Sigmoid colon (tissue), 7 donors: ENCODE measurements at places on chromosomes 3 and 15. TPM values are rescaled to one million over a fixed set of nuclear protein-coding genes. Genes with fewer than 3 reads are reported as not detected.

DNA sequence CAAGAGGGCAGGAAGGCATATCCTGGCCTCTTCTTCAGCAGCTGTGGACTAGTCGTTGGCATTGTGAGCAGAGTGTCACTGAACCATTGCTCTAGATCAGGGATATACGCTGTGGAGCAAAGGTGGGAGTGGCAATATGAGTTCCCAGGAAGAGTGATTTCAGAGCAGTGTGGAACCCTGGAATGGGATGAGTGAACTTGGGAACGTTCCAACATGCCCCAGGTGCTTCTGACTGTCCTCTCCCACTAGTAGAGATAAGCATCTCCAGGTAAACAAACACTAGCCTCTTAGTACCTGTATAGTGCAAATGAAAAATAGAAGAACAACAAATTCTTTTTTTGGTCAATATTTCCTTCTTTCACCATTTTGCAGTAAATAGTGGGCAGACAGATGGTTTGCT, 123.6 kb upstream of the VEPH1 start:
- H3K4me3 ChIP-seq = no peak overlapping the region
- H3K4me1 ChIP-seq = no peaks in the 10 kb centered on the region
- H3K27ac ChIP-seq = no peak overlapping the region
- H3K27me3 ChIP-seq = peaks cover 7% of the 10 kb centered on the region
- no peak for DNase-seq
- no peaks in the 10 kb centered on the region for H3K36me3 ChIP-seq

DNA sequence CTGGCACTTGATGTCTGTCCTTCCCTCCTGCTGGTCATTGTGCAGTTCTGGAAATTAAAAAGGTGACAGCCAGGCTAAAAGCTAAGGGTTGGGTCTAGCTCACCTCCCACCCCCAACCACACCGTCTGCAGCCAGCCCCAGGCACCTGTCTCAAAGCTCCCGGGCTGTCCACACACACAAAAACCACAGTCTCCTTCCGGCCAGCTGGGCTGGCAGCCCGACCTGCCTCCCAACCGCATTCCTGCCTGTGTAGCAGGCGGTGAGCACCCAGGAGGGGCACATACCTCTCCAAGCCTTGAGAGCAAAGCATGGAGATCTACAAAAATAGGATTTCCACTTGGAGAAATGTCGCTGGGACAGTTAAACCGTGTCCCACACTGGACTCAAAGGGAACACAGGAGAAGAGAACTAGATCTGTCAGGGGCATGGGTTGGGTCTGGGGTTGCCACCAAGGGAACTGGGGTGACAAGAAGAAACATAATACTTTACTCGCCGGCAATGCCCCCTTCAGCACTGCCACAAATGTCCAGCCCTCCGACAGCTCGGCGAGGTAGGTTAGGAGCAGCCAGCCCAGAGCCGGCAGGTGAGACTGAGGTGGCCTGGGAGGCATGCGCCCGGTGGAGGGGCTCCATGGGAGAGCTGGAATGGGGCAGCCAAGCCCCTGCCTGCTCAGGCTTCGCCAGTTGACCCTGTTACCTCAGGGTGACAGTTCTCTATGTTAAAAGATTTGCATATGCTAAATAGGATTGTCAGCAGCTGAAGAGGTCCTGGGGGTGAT, 52.2 kb downstream of the EXOG start:
- H3K27me3 ChIP-seq = no peaks in the 10 kb centered on the region
- H3K27ac ChIP-seq = no peak overlapping the region
- DNase-seq = no peak
- no peak overlapping the region for H3K4me3 ChIP-seq
- H3K4me1 ChIP-seq = no peaks in the 10 kb centered on the region

GRCh38 chr15:48532946-48533345, 112.6 kb downstream of the FBN1 start:
- H3K4me3 ChIP-seq = no peak overlapping the region
- no peaks in the 10 kb centered on the region for H3K27me3 ChIP-seq
- no peak overlapping the region for H3K27ac ChIP-seq
- no peak for DNase-seq
- no peaks in the 10 kb centered on the region for H3K36me3 ChIP-seq

GRCh38 chr3:65265511-65265910, 577.7 kb upstream of the ADAMTS9 start:
- H3K36me3 ChIP-seq = no peaks in the 10 kb centered on the region
- no peak overlapping the region for H3K27ac ChIP-seq
- peaks cover 7% of the 10 kb centered on the region for H3K4me1 ChIP-seq
- no peaks in the 10 kb centered on the region for H3K27me3 ChIP-seq
- DNase-seq = no peak
- H3K4me3 ChIP-seq = no peak overlapping the region

DNA sequence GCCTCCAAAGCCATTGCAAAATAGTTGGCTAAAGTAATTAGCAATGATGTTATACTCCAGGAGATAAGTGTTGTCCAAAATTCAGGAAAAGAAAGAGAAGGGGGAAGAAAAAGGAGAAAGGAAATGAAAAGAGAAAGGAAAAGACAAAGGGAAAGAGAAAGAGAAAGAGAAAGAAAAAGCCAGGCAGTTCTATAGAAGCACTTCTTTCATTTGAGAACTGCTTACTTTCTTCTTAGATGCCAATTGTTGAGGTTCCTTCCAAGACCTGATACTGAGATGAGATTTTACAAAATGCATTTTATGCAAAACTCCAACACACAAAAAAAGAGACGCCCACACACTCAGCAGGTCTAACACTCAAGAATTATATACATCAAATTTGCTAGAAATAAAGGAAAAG, 298.4 kb downstream of the KCNH8 start:
- H3K4me1 ChIP-seq = no peaks in the 10 kb centered on the region
- DNase-seq = no peak
- H3K36me3 ChIP-seq = no peaks in the 10 kb centered on the region

DNA sequence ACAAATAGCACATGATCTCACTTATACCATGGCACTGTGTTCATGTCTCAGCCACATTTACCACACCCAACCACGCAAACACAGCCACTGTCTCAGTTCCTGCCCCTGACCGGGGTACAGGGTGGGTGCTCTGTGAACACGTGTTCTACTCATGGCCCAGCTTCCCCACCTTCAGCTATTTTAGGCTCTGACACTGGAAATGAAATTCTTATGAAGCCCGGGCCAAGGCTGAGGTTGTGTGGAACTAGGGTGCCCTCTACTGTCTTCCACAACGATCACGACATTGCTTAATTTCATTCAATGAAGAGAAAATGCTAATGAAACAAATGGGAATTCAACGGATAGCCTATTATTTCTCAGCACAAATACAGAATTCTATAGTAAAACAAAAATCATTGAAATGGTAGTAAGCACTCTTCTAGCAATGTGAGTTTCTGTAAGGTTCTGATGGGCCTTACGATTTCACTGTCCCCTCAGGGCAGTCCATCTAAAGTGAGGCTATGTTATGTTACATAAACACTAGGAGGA, 2.1 kb upstream of the GABRA5 start:
- no peaks in the 10 kb centered on the region for H3K36me3 ChIP-seq
- no peak for DNase-seq
- H3K27ac ChIP-seq = no peak overlapping the region
- H3K4me1 ChIP-seq = peaks cover 18% of the 10 kb centered on the region
- H3K27me3 ChIP-seq = peaks cover 17% of the 10 kb centered on the region

DNA sequence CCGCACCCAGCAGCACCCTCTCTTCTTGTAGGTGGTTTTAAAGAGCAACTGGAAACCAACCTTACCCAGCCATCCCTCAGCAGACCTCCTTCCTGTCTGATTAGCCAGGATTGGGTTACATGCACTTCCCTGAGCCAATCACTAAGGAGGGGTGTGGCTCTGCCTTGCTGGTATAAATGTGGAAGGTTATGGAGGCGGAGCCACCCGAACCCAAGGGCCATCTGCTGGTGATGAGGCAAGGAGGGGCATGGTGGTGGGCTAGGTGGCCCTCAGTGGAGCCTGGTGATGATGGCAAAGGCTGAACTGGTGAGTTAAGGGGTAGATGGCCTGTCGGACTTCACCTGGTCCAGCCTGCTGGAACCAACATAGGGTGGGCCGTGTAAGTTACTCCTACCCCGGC, 39.8 kb downstream of the CCDC33 start:
- H3K4me3 ChIP-seq = no peak overlapping the region
- H3K27ac ChIP-seq = no peak overlapping the region
- H3K36me3 ChIP-seq = no peaks in the 10 kb centered on the region
- no peaks in the 10 kb centered on the region for H3K27me3 ChIP-seq

USP13 gene
- total RNA-seq = 8.9 TPM

TLR9 gene
- not detected for total RNA-seq

CNTN6 gene
- total RNA-seq = 0.71 TPM

ST3GAL6 gene
- total RNA-seq = 9.4 TPM

NMNAT3 gene
- total RNA-seq = 24.6 TPM

NFKBIZ gene
- 55.4 TPM for total RNA-seq

VEPH1 gene
- not detected for total RNA-seq

ZKSCAN7 gene
- 7.1 TPM for total RNA-seq
